Fibroblast of skin of back (primary cell): ENCODE measurements at places on chromosomes 13 and 19.

- peak; percentile 36 for DNase-seq
These were observed 545.2 kb downstream of the GPC6 start for GRCh38 chr13:93771782-93772181.

GRCh38 chr19:11361037-11361770 is 6.0 kb downstream of the PLPPR2 start:
- no peak for DNase-seq

- DNase-seq, result peak; percentile 75
These were observed 125.2 kb downstream of the LACC1 start for GRCh38 chr13:44004878-44005277.

DNA sequence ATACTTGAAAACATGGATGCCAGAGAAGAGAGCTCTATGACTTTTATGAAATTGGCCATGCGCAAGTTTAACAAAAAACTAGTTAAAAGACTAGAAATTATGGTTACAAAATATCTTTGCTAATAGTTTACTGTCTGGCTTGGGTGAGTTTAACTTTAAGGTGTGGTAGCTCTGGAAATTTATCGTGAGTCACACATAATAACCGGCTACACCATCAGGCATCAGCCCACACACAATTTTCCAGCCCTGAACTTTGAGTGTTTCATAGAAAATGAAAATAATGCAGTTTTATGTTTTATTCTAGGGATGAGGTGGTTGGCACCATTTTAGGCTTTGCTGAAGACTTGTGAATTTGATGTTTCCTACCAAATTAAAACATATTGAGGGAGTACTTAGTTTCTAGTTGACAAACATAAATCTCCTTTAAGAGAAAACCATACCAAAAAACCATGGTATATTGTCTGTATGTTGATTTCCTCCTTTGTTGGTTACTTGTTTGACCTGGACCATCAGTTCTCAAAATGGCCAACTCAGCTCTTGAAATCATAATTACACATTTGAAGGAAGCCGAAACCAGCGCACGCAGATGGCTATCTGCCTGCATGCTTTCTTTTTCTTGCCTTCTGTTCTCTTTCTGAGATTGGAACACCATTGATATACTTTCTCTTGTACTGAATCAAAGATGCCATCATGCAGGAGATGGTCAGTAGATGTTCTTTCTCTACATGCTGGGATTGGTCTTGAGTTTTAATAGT is 125.1 kb downstream of the AKAP11 start:
- DNase-seq, result no peak

- no peak for DNase-seq
These were observed 4.1 kb downstream of the MICOS13 start for GRCh38 chr19:5676105-5676771.

GRCh38 chr13:26710166-26710565 is 50.4 kb downstream of the GPR12 start:
- no peak for DNase-seq

DNA sequence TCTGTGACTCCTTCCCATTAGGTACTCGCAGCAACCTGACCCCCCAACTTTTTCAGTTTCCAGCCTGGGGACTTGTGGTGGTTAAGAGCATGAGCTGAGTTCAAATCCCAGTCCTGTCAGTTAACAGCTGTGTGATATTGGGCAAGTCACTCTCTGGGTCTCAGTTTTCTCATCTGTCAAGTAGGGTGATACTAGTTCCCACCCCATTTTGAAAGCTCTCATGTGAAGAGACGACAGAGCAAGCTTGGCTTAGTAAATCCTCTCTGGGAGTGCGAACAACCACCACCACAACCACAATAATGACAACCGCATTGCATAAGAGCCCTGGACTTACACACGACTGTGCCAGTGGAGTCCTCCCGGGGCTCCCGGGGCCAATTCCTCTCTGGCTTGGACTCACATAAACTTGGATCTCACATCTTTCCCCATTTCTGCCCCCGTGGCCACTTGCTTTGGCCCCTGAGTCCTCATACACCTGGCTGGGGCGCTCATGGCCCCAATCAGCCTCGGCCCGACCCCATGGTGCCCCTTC is 454 bp downstream of the BLVRB start:
- DNase-seq, result peak; percentile 51

GRCh38 chr19:40831502-40832430 is 18.5 kb downstream of the CYP2A6 start:
- peak; percentile 87 for DNase-seq

DNA sequence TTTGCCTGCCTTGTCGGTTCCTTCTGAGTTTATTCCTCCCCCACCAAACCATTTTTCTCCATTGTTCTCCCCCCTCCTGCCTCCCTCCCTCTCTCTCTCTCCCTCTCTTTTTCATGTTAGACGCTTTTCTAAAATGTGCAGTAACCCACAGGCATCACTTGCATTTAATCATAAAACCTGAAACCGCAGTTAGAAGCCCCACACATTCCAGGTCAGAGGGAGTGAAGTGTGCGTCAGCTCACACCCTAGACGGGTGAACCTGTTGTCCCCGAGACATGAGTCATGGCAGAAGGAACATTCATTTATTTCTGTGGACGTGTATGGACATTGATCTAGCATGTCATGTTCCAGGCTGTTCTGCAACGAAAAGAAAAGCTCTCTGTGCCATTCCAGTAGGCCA is 19.9 kb downstream of the ONECUT3 start:
- no peak for DNase-seq

GRCh38 chr19:40383668-40384248 is 6.2 kb downstream of the HIPK4 start:
- no peak for DNase-seq

DNA sequence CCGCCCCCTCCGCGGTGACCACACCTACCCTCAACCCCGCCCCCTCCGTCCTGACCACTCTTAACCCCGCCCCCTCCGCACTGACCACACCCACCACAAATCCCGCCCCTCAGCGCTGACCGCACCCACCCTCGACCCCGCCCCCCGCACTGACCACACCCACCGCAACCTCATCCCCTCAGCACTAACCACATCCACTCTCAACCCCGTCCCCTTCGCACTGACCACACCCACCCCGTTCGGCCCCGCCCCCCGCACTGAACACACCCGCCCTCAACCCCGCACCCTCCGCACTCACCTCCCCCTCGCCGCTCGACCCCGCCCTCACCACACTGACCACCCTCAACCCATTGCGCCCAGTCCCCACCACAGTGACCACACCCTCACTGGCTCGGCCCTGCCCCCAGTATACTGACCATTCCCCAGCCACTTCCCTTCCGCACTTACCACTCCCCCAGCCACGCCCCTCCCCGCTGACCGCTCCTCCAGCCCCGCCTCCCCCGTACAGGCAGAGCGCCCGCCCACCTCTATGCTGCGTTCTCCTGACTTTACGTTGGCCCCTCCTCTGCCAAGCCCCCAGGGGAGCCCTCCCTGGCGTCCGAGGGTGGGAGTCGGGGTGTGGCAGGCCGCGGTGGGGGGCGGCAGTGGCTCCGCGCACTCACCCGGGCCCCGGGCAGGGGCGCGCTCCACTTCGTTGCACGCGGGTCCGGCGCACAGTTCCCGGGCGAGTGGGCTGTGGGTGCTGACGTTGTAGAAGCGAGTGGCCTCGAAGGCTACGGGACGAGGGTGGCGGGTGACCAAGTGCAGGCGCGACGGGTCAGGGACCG is 8.4 kb downstream of the F2RL3 start:
- peak; percentile 85 for DNase-seq

GRCh38 chr13:30415430-30416030 is 6.8 kb upstream of the UBE2L5 start:
- peak; percentile 20 for DNase-seq

DNA sequence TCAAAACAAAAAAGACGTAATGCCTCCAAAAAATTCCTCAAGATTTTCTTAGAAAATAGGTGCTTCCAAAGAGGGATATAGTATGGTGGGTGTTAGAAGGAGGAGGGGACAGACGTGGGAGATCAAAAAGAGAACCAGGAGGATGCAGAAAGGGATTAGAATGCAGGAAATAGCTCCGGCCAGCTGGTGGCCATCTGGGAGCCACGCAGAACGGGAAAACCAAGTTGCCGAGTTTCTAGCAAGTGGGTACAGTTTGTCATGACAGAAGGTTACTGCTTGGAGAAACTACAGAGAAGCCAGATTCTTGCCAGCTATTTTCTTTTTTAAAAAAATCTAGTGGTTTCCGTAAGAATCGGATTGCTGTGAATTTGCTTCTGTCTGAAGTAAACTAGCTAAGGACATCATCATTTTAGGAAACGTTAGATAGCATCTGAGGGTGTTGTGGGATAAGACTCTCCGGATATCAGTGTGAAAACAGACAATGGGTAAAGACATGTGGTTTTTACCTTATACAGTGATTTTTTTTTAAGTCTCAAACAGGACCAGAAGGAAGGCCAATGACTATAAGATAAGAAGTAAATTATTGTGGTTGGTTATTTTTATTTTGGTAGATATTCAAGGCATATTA is 104.9 kb downstream of the HSPH1 start:
- DNase-seq, result no peak

GRCh38 chr13:62450759-62451158 is 1035.1 kb upstream of the PCDH20 start:
- no peak for DNase-seq

DNA sequence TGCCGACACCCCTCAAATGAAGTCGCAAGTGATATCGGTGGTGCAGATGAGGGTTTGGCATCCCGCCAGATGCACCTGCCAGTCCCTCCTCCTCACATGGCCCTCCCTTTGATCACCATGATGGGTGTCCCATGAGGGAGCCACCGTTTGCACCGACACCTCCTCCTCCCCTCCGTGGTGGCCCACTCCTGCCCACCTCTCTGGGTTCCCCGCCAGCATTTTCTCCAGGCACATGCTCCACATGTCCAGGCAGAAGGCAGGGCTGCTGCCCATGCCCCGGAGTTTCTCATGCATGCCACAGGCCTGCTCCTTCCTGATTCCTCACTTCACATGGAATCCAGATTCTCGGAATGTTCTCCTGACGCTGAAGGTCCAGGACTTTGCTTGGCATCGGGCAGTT is 49.3 kb downstream of the COL4A2 start:
- peak; percentile 70 for DNase-seq

DNA sequence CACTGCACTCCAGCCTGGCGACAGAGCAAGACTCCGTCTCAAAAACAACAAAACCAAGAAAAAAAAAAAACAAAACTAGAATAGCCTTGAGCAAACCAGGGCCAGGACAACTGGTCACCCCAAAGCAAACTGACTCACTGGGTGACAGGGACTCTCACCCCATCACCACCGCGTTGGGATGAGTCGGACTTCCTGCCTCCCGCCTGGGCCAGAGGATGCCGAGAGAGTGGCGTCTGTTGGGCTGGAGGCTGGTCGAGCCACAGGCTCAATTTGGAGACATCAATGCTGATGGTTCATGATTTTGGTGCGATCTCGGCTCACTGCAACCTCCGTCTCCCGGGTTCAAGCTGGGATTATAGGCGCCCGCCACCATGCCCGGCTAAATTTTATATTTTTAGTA is 11.6 kb downstream of the TMPRSS9 start:
- DNase-seq, result peak; percentile 81

GRCh38 chr19:39246951-39247669 is 1.5 kb downstream of the IFNL4 start:
- DNase-seq, result peak; percentile 21

- no peak for DNase-seq
These were observed 4.4 kb downstream of the FTL start for GRCh38 chr19:48969276-48970138.

DNA sequence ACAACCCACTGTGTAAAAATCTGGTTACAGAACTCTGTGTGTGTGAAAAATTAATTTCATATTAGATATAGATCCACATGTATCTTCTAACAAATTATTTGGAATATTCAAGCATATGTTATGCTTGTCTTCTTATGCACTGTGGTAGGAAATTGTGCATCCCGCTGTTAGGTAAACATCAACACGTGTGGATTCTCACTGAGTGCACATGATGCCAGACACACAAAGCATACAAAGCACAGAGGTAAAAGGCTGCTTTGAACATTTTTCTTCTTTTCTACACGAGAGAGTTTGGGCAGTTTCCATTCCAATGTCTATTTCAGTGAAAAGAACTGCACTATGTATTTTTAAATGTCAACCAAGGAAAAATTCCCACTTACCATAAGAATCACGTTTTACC is 354.9 kb downstream of the PCDH9 start:
- no peak for DNase-seq
